ENCODE measurements at places on chromosomes 1 and 21.

- no peak for DNase-seq
Measured at GRCh38 chr1:119893238-119893791, 3.0 kb downstream of the ADAM30 start.

DNA sequence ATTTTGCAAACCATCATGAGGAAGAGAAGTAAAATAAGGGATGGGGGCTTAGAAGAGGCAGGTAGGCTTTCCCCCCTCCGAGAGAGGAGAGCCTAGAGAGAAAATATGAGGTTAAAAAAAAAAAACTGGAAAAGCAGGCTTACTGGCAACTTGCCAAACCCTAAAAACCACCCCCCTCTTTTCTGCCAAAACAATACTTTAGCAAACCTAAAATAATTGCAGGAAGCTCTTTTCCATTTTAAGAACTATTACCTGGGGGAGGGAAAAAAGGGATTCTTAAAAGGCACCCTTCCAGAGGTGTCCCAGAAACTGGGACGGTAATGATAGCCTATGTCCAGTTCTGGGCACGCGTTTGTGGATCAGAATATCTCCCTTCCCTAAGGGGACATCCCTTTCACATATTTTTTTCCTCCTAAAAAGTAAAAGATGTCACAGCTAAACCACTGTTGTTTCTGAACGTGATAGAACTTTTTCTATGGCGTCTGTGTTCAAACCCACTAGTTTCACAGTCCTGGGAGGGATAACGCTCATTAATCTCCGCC is 1.1 kb upstream of the NFIA start:
- no peak for DNase-seq

GRCh38 chr21:45855248-45855811 is 126.2 kb upstream of the COL6A1 start:
- DNase-seq, result no peak

DNA sequence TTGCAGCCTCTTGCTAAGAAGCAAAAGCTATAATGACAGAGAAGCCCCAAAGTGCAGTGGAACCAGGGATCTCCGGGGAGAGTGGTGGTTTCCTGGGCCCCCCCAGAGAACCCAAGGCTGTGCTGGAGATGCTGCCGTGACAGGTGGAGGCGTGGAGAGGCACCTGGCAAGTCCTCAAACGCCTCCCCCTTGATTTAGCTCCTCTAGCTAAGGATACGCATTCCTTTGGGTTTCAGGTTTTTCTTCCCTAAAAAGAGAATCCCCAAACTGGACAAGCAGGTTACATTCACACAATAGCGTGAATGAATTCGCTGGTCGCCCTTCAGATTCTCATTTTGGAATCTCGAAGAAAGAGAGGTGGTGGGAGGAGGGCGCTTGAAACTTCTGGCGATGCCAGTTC is 853 bp upstream of the ATP1A1 start:
- no peak for DNase-seq

DNA sequence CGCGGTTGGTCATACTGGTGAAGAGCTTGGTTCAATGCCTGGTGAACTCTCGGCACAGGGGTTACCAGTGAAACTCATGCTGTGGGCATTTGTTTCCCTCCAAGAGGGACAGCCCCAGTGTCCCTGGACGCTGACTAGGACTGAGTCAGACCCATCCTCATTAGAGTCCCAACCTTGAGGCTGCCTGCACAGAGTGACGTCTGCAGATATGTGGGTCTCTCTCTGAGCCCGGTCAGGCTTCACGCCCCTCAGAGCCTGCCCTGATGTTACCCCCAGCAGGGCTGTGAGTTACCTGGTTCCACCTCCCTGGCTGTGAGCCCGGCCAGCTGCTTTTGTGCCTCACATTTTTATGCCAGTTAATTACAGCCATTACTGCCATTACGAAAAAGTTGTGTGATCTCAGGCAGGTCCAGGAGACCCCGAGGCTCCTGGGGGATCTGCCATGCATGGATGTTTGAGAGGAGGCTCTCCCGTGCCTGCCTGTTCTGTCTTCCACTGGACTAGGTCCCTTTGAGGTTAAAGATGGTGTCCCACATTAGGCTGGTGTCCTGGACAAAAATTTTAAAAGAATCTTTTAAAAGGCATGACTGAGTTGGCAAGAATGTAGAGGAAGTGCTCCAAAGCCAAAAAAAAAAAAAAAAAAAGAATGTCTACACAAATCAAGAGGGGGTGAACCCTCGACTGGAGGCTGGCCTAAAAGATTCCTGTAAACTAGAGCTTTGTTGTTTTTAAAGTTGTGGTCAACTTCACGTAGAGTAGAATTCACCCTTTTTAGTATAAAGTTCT is 36.6 kb upstream of the PADI1 start:
- DNase-seq, result no peak
